Stimulated activated naive B cell treated with anti-CD40 and anti-IgM and Interleukin-4, amounts not matched to agents 10 μg/mL and 1 μg/mL and 100 μg/mL, for 72 hours (primary cell): ENCODE measurements at places on chromosomes 2 and 18.

DNA sequence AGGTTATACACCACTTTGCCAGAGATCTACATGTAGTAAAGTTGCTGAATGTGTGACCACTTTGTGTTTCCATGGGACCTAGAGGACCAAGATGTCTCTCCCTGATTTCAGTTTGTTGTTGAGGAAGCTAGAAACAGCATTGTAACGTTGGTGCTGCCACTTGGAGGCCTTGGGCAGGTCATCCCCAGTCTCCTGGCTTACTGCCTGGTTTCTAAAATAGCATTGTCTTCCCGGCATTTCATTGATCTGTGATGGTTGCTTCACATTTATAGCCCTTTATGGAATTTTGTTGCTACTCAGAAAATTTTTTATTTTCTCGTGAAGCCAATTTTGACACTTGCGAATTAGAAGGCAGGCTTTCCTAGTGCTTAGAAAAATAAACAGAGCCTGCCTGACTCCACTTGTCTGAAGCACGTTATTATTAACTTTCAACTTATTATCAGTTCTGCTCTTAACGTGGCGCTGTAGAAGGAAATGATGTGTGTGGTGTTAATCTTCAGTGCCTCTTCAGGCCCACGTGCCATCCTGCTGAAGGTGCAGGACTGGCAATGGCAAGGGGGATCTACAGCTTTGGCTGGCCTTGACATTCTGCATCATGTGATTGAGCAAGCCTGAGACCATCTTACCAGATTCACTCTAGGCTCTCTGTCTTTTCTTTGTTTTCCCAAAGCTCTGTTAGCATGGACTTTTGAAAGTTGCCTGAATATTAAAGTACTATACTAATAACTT lies 59.9 kb downstream of the INPP4A start:
- DNase-seq = no peak

- no peak for DNase-seq
These were observed 1.3 kb downstream of the GAL3ST2 start for GRCh38 chr2:241777686-241778627.

DNA sequence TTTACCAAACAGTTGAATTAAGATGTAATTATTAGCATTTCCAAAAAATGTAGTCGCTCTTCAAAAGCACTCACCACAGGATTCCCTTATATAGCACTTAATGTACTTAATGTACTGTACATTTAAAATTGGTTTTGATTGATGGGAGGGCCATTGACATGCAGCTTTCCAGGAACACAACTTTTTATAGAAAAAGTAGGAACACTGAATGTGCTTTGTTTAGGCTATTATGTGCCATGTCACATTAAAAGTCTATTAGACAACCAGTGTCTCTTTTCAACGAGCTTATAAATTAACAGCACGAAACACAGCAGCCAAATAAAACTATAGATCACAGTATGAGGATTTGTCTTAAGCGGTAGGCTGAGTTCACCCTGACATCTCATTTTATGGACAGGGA lies 301.1 kb downstream of the PRKCE start:
- no peak for DNase-seq

DNA sequence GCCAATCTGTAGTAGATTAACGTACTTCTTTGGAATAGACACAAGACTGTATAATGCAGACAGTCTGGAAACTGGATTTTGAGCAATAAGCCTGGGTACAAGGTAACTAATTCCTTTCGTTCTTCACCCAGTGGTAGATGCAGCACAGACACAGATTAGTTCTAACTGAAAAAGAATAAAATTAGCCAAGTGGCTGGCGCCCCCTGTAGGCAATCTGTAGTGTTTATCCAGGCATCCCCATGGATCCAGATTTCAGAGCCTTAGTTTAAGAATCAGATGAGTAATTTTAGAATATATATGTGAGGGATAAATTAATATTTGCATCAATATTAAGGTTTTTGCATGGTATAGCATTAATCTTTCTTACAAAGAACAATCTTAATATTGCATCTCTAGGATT lies 563.9 kb downstream of the DCC start:
- no peak for DNase-seq

DNA sequence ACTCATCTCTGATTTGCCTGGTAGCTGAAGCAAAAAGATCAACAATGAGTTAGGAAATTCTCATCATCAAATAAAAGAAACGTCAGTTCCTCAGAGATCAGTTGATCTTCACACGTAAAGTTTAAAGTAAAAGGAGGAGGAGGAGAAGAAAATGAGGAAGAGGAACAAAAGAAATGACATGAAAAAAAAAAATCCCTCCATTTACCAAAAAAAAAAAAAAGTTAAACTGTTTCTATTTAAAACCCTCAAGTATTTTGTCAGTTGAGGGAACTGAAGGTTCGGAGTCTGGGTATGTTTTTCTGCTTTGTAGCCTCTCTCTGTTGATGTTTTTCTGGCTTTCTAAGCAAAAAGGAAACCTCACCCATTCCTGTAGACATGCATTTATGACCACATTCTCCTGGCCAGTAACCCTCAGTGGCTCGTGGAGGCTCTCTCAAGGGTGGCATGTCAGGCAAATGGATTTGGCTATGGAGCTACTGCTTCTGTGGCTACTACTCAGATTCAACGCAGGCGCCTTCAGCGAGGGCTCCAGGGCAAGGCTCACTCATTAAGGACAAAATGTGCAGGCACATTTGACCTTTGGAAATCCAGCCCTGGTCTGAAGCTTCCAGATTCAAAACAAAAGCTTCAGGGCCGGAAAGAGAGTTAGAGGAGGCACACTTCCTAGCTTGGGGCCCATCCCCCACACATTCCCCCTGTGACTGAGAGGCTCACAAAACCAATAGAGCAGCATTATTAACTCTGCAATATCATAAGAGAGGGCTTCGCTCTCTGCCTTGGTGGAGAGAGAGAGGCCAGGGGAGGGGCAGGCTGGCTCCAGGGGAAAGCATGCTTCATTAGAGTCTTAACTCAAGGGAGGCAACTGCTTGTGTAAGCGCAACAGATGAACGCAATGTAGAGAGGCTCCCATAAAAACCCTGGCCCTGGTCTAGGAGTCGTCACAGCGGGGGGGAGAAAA lies 22.3 kb downstream of the KLF7 start:
- DNase-seq = peak; percentile 67

DNA sequence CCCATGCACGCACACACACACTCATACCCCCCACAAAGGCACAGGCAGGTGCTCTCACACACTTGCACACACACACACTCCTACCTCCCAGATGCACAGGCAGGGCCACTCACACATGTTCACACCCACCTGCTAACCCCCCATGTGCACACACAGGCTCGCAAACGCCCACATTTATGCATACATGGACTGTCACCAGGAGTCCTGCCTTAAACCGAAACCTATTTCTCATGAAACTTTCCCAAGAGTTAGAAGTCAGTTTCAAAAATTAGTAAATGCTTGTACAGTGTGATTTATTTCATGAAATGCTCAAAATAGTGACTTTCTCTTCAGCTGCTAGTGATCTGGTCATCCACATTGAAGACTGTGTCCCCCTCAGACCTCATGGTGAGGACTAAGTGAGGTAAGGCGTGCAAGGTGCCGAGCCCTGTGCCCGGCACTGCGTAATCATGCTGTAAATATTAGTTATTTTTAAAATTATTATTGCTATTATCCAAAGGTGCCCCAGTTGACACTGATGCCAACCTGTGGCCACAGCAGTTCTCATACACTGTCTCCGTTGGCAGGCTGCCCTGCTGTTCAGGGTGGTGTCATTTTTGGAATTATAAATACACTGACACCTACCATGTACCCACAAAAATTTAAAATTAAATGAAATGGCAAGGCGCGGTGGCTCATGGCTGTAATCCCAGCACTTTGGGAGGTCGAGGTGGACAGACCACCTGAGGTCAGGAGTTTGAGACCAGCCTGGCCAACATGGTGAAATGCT lies 12.4 kb downstream of the CNNM4 start:
- DNase-seq = no peak
